Fibroblast of pulmonary artery (primary cell): ENCODE measurements at places on chromosomes 11 and 22.

- peak; percentile 82 for DNase-seq
These were observed 22.0 kb downstream of the TBRG1 start for GRCh38 chr11:124644426-124645280.

DNA sequence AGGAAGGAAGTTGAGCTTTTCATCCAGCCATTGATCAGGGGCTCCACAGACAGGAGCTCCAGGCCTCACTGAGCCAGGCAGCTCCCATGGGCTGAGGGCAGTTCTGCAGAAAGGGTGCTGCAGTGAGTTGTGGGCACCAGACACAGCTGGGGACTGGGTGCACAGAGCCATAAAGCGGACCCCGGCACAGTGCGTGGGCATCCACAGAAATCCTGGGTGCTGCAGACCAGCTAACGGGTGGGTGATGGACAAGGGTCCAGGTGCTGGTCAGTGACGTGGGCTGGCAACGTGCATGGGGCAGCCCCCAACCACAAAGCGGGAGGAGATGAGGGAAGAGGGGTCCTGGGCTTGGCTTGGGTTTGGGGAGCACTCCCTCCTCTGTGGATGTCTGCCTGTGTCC, 19.4 kb upstream of the GAL start:
- DNase-seq = no peak

GRCh38 chr22:31106001-31106571, 1.3 kb downstream of the SELENOM start:
- no peak for DNase-seq

- no peak for DNase-seq
These were observed 45.2 kb downstream of the CELF1 start for GRCh38 chr11:47507563-47508239.

- no peak for DNase-seq
These were observed 42.6 kb upstream of the SHANK2 start for GRCh38 chr11:71294846-71295600.

- DNase-seq = peak; percentile 72
These were observed 143.8 kb upstream of the DDI1 start for GRCh38 chr11:103892603-103893002.

GRCh38 chr11:133041928-133042882, 490.1 kb downstream of the OPCML start:
- DNase-seq = no peak

DNA sequence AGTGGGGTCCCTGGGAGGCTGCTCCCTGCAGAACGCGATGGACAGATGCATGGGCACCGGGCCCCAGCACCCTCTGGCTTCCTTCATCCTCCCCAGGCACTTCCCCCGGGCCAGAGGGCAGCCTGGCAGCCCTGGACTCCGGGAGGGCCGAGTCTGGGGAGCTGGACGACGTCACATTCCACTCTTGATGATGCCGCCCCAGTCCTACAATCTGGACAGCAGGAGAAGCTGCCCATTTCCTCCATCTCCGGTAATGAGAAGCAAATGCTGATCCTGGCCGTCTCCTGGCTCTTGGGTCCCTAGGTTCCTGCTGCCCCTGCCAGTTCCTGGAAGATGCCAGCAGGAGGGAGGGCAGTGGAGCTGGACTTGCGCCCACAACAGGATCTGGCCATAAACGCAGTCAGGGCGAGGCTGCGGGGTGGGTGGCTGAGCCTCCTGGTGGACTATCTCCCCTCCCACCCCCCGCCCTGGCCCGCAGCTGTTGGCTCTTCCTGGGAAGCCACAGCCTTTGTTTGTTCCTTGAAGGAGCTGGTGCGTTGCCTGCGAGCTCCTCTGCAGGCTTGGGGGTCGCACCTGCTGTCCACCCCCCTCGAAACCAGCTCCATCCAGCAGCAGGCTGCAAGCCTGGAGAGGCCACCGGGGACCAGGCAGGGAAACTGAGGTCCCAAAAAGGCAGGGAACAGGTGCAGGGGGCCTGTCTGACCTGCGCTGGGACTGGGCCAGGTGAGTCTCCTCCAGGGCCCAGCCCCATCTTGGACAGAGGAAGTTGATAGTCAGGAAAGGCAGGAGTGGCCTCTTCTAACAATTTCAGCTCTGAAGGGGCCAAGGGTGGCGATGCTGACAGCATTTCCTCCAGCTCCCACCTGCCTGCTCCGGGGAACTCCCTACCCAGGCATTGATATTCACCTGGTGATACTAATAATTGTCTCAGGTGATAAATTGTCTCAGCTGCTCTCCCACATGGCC, 17.9 kb upstream of the MUC6 start:
- DNase-seq = no peak

DNA sequence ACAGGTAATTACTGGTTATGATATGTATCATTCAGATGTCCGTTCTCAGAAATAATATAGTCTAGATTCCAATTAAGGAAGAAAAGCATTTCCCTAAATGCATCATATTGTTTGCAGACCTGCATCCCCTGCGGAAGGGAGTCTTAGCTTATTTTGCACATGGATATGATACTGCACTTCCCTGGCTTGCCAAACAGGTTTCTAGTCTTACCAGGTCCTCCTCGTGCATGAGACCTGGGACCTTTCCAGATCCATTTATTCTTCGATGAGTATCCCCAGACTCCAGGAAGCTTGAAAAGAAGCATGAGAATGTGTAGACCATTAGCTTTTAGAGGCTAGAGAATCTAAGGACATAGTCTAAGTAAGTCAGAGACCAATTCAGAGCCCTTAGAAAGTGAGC, 30.6 kb downstream of the CYB5R2 start:
- no peak for DNase-seq

GRCh38 chr11:64652586-64653387, 61.8 kb downstream of the SLC22A12 start:
- peak; percentile 74 for DNase-seq

DNA sequence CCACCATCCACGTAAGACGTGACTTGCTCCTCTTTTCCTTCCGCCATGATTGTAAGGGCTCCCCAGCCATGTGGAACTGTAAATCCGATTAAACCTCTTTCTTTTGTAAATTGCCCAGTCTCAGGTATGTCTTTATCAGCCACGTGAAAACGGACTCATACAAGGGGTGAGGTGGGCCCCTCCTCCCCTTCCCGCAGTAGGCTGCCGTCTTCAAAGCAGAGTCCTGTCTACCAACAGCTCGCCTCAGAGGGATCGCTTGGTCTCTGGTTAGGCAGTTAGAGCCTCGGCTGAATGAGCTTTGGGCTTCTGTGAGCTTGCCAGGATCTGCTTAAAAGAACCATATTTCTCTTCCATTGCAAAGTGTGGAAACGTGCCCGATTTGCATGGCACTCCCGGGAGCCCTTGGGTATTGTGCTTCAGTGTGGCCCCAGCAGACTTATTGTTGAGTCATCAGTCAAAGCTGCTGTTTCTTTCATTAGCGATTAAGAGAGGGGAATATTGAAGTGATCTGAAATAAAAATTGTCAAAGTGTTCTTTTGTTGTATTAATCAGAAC, 338.3 kb downstream of the TBC1D22A start:
- no peak for DNase-seq

DNA sequence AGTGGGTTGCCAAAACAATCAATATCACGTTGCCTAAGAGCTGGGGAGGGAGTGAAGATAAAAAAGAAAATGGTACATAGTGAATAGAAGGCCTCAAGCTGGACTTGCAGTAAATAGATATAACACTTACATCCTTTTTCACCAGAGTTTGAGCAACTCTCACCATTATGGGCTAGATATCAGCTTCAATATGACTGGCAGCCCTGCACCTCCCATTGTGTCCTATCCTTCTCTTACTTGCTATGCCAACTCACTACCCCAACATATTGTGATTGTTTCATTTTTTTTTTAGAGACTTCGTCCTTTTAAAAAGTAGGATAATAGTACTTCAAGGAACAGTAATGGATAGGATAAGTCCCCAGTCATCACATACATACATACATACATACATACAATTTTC, 7.4 kb downstream of the HBG1 start:
- no peak for DNase-seq

DNA sequence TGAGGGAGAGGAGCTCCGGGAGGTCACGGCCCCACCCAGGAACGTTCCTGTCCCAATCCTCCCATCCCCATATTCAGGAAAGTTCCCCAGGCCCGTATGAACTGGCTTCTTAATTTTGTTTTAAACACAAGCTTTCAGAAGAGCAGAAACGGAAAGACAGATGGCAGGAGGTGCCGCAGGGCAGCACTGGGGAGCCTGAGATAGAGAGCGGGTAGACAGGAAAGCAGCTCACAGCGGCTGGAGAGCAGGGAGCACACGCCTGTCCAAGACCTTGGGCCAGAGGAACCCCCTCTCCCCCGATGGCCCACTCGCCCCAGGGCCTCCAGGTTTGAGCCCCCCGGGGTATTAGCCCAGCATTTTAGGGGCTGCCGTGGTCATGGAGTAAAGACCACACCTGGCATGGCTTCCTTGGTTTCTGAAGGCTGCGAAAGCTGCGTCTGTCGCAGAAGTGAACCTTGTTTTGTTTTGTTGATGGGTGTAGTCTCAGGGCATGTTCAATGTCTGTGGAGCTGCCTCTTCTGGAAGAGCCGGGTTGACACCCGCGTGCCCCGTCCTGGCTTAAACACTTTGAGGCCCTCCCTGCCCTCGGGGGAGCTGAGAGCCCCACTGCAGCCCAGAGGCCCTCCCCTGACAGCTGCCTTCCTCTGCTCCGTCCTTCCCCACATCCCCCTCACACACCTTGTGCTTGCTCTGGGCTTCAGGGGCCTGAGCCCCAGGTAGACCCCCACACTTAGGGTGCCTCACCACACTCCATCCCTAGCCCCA, 17.9 kb upstream of the KCNQ1OT1 start:
- no peak for DNase-seq

GRCh38 chr22:49760630-49761571, 66.8 kb downstream of the BRD1 start:
- no peak for DNase-seq

DNA sequence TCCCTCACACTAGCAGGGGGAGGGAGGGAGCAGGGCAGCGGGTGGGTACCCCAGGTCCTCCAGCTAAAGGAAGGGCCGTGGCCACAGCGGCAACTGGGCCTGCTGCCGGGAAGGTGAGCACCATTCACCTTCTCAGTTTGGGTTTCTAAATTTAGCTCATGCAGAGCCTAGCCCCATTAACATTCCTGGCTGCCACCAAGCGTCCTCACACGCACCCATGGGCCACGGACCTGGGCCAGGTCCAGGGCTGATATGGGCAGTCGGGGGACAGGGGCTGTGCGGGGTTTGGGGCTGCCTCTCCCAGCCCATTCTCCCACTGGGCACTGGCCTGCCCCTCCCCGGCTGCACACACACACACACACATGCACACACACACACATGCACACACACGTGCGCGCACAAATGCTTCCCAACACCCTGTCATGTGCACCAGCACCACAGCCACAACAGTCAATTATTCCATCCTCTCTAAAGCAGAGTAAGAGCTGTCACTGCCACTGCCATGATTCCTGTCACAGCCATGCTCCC, 28.7 kb downstream of the SYT7 start:
- no peak for DNase-seq
